ENCODE measurements at places on chromosomes 12 and 14. TPM values are rescaled to one million over a fixed set of nuclear protein-coding genes. Genes with fewer than 3 reads are reported as not detected.
A peak's percentile ranks its signal among the peaks of the same experiment; 100 is the strongest.

GARIN6 gene
- polyA plus RNA-seq, result not detected

RPS6KL1 gene
- 2.6 TPM for polyA plus RNA-seq

OTUB2 gene
- polyA plus RNA-seq, result 0.54 TPM

- no peak for DNase-seq
- no peaks in the 10 kb centered on the region for H3K4me1 ChIP-seq
- no peak overlapping the region for H3K27ac ChIP-seq
- H3K27me3 ChIP-seq, result no peaks in the 10 kb centered on the region
These were observed 134.6 kb upstream of the EVL start for GRCh38 chr14:99930420-99931274.

DNA sequence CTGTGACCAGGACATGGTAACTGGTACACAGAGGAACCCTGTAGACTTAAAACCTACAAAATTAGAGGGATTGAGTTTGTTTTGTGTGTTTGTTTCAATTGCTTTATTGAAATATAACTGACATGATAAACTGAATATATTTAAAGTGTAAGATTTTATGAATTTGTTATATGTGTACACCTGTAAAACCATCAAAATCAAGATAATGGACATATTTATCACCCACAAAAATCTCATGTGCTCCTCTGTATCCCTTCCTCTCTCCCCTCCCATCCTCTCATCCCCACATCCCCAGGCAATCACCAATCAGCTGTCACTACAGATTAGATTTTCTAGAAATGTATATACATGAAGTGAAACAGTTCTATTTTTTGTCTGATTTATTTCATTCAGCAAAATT is 565.5 kb downstream of the NOVA1 start:
- no peaks in the 10 kb centered on the region for H3K4me1 ChIP-seq
- no peak for DNase-seq
- H3K36me3 ChIP-seq, result no peaks in the 10 kb centered on the region
- H3K27me3 ChIP-seq, result no peaks in the 10 kb centered on the region

DNA sequence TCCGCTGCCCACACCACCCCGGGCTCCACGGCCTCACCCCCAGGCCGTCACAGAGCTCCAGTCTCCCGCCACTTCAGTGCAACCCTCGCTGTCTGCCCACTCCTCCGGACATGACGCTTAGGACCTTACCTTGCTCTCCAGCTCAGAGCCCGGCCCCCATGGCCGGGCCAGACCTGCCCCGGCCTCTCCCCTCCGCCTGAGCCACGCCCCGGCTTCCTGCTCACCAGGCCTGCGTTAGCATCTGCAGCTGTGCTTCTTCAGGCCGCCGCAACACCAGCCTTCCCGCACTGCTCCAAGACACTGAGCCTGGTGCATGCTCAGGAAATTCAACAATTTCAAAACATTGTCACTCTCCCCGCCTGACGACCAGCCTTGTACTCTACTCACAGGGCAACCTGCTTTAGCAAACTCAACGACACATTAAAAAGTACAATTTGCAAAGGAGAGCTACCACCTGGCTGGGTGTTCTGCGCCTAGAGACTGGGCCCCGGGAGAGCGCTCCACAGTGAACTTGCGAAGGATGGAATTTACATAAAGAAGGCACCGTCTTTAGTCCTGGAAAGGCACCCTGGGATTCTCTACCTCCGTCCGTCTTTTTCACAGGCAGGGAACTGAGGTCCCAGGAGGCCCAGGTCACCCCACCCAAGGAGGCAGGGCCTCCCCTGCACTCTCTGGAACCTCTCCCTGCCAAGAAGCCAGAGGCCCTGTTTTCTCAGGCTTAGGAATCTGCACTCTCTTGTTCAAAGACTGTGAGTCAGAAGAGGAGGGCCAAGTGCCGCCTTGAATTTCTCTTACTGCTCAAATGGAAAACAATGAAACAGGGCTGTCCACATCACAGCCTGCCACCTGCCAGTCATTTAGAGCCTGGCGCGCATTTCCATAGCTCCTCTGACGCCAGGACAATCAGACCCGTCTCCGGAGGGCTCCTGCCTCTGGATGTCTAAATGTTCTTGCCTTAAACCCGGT is 51.3 kb downstream of the STX2 start:
- H3K4me3 ChIP-seq, result no peak overlapping the region
- no peaks in the 10 kb centered on the region for H3K4me1 ChIP-seq
- DNase-seq, result no peak
- H3K36me3 ChIP-seq, result no peaks in the 10 kb centered on the region

DNA sequence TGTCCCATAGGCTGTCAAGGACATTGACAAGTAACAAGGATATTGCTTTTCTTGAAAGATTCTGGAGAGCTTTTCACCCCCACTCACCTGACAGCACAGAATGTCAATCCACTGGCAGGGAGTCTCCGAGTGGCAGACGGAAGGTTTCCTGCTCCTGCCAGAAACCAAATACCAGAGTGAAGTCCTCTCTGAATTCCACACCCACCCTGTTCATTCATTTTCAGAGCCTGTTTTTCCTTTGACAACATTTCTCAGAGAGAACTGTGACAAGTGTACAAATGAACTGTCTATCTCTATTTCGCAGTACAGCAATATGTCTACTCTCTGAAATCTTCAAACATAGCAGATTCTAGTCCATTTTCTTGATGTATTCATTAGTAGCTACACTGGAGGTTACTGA is 26.2 kb upstream of the BICD1 start:
- H3K4me1 ChIP-seq, result no peaks in the 10 kb centered on the region
- no peak overlapping the region for H3K27ac ChIP-seq
- H3K4me3 ChIP-seq, result no peak overlapping the region
- no peaks in the 10 kb centered on the region for H3K27me3 ChIP-seq

DNA sequence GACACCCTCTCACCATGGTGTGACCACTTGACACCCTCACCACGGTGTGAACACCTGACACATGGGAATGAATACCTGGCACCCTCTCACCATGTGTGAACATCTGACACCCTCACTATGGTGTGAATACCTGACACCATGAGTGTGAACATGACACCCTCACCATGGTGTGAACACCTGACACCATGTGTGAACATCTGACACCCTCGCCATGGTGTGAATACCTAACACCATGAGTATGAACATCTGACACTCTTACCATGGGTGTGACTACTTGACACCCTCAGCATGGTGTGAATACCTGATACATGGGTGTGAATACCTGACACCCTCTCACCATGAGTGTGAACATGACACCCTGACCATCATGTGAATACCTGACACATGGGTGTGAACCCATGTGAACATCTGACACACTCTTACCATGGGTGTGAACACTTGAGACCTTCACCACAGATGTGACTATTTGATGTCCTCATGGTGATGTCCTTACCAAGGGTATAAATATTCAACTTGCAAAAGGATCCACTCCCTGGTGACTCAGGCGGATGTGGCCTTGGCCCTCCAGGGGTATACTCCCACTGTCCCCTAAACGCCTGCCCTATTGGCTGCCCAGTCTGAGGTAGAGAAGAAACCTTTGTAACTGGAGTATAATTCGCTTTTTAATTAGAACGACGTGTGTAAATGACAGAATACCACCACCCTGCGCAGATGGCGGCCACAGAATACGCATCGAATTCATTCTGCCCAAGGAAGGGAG is 29.1 kb downstream of the RFLNA start:
- H3K27me3 ChIP-seq, result no peaks in the 10 kb centered on the region
- no peak overlapping the region for H3K4me3 ChIP-seq
- no peaks in the 10 kb centered on the region for H3K4me1 ChIP-seq
- no peak for DNase-seq

DNA sequence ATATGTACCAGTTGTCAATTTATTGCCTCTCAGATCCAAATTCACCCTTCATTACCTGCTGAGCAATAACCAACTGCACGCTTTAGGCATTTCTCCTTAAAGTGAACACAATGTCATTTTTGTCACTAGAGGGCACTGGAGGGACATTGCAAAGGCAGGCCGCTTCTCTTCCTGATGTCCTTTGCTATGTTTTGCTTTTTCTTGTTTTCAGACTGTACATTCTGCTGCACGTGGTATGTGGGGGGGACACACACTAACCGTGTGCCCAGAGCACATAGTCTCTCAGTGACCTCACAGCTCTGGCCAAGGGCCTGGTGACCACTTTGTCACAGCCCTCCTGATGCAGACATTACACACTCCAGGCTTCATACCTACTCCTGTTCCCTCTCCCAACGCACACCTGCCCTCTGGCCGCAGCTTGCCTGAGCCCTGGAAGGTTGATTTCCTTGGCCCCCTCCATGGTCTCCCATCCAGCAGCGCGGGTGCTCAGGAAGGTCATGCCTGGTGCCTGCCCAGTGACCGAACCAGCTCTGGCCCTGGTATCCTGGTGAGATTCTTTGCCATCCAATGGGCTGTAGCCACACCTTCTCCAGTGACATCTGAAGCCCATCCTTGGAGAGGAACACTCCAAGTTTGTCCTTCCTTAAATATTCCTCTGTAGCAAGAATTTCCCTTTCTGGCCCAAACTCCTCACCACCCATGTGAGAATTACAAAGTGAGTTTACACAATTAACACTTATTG is 39.9 kb downstream of the MYO1H start:
- DNase-seq, result peak; percentile 30
- H3K27ac ChIP-seq, result no peak overlapping the region
- H3K36me3 ChIP-seq, result no peaks in the 10 kb centered on the region
- H3K27me3 ChIP-seq, result no peaks in the 10 kb centered on the region
- no peak overlapping the region for H3K4me3 ChIP-seq

GRCh38 chr12:122836027-122836921 is 1.0 kb downstream of the HIP1R start:
- peak overlapping the region; percentile 91 for H3K27ac ChIP-seq
- H3K27me3 ChIP-seq, result no peaks in the 10 kb centered on the region
- DNase-seq, result peak; percentile 89
- H3K36me3 ChIP-seq, result no peaks in the 10 kb centered on the region
- peaks cover 45% of the 10 kb centered on the region for H3K4me1 ChIP-seq
